ENCODE measurements at places on chromosomes 11 and 22.
A peak's percentile ranks its signal among the peaks of the same experiment; 100 is the strongest.

GRCh38 chr11:20042045-20042639 lies 118.1 kb downstream of the DBX1 start:
- no peak for DNase-seq

- DNase-seq, result no peak
These were observed 44.9 kb downstream of the PLEKHA7 start for GRCh38 chr11:16969010-16969999.

GRCh38 chr11:450809-451451 lies 851 bp downstream of the PTDSS2 start:
- DNase-seq, result peak; percentile 91

GRCh38 chr22:30380011-30380410 lies 7.2 kb downstream of the RNF215 start:
- DNase-seq, result no peak

- no peak for DNase-seq
These were observed 26.2 kb upstream of the LDLRAD3 start for GRCh38 chr11:35917676-35918075.

DNA sequence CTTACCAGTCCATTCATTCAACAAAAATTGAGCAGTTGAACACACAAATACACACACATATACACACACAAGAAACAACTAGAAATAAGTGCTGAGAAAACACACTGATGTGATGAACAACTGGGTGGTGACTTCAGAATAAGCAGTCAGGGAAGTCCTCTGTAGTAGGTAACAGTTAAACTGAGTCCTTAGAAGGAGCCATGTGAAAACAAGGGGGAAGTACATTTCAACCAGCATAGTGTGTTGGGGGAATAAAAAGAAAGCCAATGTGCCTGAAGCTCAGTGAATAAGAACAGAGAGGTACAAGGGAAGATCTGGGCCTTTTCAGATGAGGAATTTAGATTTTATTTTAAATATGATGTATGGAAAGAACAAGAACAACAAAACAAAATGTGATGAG lies 6.8 kb upstream of the TMEM123 start:
- DNase-seq, result no peak

DNA sequence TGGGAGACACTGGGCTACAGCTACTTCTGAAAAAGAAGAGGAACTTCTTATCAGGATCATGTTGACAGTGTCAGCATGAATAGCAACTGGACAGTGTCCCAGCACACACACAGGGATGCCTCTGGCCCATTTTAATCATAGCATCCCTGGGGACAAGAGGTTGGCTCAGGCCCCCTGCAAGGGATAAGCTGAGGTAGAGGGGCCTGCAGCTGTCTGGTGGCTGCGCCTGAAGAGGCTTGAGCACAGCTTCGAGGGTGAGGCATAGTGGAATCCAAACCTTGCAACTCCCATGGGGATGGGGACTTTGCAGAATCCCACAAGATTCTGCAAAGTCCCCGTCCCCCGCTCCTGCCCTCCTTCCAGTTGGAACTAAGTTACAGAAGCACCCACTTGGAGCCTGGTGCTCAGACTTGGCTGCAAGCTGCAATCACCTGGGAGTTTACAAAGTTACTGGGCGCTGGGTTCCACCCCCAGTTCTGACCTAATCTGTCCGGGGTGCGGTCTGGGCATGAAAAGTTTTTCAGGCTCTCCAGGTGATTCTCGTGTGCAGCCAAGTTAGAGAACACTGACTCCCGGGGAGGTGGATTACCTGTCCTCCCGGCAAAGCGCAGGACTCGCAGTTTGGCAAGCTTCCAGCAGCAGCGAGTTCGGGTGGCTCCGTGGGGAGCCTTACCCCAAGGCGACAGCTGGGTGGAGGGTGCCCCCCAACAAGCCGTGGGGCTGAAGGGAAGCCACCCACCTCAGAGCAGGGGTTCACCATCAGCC lies 16.0 kb upstream of the LINC01488 start:
- no peak for DNase-seq

- no peak for DNase-seq
These were observed 138.6 kb downstream of the PKNOX2 start for GRCh38 chr11:125303186-125303585.

GRCh38 chr22:19976671-19977070 lies 35.1 kb upstream of the TXNRD2 start:
- no peak for DNase-seq

GRCh38 chr11:57787920-57788702 lies 26.5 kb downstream of the CTNND1 start:
- DNase-seq, result no peak

DNA sequence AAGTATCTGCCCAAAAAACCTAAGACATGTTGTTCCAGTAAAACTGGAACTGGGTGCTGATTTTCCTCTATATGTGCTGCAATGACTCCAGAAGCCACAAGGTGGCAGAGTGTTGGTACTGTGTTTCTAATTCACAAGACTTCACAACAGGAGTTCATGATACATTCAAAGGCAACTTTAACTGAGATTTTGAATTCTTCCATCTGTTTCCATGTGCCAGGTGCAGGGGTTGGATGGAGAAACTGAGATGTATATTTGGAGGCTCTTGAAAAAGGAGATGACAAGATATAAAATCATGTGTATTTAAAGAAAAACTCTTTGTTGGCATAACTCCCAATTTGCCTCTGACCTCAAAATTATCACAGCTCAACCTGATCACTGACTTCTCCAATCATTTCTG lies 1098.6 kb upstream of the CCDC90B start:
- peak; percentile 61 for DNase-seq

DNA sequence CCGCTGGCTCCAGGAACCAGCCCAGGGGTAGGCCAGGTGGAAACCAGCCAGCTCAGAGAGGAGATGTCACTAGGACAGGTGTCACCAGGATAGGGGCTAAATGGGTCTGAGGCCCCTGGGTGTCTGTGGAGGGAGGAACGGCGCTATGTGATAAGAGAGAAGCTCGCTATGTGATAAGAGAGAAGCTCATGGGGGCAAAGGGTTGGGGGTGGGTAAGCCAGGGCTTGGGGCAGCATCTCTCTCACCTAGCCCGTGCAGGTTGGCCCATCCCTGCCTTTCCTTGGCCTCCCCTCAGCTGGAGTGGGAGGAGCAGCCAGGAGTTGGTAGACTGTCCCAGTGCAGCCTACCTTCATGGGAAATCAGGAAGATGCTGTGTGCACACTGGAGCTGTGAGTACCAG lies 26.5 kb upstream of the SUSD2 start:
- DNase-seq, result no peak

DNA sequence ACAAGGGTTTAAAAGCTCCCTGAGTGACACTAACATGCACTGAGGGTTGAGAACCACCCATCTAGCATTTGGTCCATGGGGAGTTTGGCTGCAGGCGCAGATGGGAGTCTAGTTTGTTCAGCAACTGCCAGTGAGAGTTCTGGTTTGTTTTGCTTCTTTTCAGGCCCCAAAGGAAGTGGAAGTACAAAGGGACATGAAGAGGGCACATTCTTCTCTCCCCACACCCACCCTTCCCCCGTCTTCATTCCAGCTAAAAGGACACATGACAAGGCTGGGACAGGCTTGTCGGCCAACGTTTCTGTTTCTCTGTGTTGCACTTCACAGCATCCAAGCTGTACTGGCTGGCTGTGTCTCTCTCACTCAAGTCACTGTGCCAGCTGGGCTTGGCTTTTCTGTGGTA lies 8.2 kb upstream of the ENDOD1 start:
- DNase-seq, result no peak

- no peak for DNase-seq
These were observed 16.5 kb downstream of the RNF141 start for GRCh38 chr11:10524471-10524870.

DNA sequence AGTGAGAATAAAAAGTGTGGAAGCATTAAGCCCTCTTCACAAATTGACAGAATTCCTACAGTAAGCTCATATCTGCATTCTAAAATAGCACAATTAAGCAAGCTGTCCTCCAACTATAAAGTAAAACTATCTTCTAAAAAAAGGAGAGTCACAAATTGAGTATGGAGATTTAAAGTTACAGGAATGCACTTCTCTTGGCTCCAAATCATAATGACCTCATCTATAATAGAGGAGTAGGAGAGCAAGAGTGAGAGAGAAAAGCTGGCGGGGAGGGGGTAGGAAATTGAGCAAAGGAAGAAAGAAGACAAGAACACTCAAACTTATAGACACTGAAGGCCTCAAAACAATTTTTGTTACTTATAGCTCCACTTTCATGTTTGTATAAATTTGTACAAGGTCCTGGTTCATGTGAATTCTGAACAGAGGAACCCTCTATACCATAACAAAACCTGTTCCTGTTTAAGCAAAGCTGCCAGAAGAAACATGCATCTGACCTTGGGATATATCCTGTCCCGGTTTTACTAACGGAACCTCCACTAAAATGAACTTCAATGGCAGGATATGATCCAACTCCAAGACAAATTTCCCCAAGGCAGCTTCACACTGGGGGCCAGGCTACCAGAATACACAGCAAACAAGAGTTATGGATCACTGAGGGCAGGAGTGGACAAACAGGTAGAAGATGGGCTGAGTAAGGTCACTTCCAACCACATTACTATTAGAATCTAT lies 37.2 kb downstream of the SLC35F2 start:
- DNase-seq, result no peak

DNA sequence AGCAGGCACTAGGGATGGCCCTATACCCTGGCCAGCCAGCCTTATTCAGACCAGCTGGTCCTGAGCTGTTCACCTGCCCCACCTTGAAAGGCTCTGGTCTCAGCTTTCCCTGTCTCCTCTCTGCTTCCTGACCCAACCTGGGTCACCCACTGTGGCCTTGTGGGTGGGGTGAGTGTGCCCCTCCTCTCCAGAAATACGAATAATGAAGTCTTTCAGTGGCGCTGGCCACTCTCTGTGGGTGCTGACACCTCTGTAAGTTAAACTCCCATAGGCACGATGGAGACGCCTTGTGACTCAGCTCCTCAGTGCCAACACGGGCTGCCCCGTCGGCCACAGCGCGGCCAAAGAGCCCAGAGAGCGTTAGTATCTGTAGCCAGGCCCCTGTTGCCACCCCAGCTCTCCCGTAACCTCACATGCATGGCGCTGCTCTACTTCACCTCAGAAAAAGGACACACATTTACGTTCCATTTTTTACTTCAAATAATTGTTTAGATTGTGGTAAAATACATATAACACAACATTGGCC lies 74.6 kb upstream of the SEPTIN5 start:
- no peak for DNase-seq

DNA sequence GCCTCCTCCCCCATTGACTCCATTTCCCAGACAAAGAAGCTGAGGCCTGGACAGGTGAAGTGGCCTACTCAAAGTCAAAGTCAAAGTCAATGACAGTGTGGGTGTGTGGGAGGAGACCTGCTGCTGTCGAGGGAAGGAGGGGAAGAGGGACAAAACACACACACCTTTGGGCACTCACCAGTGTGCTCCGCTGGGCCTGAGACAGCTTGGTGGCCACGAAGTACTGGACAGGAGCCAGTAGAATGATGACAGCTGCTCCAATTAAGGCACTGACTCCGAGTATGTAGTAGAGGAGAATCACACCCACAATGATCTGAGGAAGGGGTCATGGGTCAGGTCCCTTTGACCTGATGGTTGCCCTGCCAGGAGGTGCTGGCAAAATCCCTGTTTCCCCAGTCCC lies 33.6 kb downstream of the ABCC8 start:
- no peak for DNase-seq

- DNase-seq, result no peak
These were observed 2.9 kb upstream of the NXPE4 start for GRCh38 chr11:114598461-114598860.

DNA sequence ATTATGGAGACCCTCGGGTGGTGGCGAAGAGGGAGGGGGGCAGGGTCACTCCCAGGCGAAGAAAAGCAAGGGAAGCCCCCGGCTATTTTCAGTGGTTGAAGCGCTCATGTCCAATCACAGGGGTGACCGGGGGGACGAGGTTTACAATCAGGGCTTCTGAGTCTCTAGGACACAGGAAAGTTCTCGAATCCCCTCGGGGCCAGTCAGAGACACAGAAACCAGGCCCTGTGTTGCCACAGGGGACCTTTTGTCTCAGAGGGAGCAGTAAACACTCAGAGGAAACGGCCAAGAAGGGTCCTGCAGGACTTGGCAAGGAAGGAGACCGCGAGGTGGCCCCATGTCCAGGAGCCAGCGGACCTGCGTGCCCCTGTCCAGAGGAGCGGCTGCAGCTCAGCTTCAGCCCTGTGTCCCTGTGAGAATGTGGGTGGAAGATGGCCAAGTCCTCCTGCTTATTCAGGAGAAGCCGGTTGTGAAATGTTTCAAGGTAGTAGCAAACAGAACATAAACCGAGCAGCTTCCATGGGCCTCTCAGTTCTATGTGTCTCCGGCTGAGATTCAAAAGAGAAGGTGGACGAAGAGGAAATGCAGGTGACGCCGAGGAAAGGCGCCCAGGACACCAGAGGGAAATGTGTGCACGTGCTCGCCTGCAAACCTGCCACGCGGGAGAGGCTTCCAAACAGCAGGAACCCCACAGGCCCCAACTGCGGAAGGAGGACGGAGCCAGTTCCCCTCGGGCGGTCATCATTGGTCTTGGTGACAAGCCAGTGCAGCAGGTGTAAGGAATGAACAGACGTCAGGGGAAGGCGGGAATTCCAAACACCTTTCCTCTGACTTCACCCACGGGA lies 357.6 kb downstream of the BRD1 start:
- DNase-seq, result no peak
